ENCODE measurements at places on chromosomes 7 and 10. TPM values are rescaled to one million over a fixed set of nuclear protein-coding genes. Genes with fewer than 3 reads are reported as not detected.
A peak's percentile ranks its signal among the peaks of the same experiment; 100 is the strongest.

DNA sequence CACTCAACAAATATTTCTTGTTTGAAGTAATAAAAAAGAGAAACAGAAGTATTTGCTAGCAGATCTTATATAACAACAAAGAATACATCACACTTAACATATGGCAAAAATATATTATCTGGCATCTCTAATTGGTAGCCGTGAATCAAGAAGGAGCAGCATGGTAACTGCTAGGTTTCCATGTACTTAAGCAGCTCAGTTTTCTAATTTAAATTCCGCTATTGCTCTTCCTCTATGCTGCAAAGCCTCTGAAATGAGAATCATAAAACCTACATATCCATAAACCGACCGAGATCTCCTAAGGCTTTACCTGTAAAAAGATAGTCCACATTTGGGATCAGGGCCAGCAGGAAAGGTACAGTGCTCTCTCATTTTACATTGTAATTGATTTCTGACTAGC lies 76.6 kb upstream of the PTPRZ1 start:
- H3K4me3 ChIP-seq = no peak overlapping the region
- H3K36me3 ChIP-seq = no peaks in the 10 kb centered on the region
- H3K4me1 ChIP-seq = peaks cover 57% of the 10 kb centered on the region

DNA sequence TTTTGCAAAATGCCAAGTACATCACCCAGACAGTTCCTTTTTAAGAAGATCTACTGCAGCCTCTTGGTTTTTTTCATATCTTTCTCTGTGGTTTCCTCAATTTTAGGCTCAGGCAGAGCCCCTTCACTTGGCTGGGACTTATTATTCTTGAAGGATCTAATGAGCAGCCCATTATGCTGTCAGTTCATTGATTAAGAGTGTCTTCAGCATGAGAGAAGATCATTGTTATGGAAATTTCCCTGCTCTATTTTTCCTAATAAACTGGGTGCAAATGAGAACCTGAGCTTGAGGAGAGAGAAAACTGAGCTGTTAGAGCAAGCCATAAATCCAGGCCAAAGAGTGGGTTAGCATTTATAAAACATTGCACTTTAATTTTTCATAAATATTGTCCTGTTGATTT lies 146.5 kb downstream of the SEC23IP start:
- no peaks in the 10 kb centered on the region for H3K27me3 ChIP-seq
- H3K27ac ChIP-seq = no peak overlapping the region
- H3K4me1 ChIP-seq = peaks cover 17% of the 10 kb centered on the region
- H3K4me3 ChIP-seq = no peak overlapping the region
- H3K36me3 ChIP-seq = no peaks in the 10 kb centered on the region

DNA sequence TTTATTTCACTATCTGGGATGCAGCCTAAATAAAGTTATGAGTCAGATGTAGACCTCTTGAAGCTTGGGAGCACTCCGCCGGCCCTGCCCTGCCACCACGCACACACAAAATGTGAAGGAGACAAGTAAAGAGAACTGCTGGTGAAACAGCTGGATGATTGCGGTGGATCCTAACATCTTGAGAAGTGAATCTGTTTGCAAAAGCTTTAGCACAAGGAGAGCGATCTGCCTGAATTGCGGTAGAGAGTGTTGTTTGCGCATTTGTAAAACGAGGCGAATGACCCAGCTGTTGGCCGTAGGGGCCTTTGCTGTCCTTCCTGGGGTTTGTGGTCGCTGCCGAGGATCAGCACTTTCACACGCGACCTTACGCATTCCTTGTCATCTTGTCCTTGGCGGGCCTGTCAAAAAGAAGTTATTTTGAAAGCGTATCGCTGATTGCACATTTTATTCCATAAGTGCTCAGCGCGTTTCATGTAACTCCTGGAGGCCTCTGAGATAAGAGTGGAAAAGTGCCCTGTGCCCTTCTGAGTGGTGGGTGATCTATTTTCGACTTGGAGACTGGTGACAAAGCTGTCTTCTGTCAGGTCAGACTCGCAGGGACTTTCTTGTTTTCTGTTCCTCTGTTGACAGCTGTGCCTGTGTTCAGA lies 40.8 kb downstream of the RBM20 start:
- no peak for DNase-seq
- H3K4me1 ChIP-seq = no peaks in the 10 kb centered on the region
- no peaks in the 10 kb centered on the region for H3K27me3 ChIP-seq
- H3K36me3 ChIP-seq = no peaks in the 10 kb centered on the region
- no peak overlapping the region for H3K4me3 ChIP-seq
- no peak overlapping the region for H3K27ac ChIP-seq

- H3K4me1 ChIP-seq = peaks cover 26% of the 10 kb centered on the region
- no peaks in the 10 kb centered on the region for H3K27me3 ChIP-seq
- no peak overlapping the region for H3K27ac ChIP-seq
Observed at GRCh38 chr7:26105236-26105635, 46.8 kb upstream of the NFE2L3 start.

DNA sequence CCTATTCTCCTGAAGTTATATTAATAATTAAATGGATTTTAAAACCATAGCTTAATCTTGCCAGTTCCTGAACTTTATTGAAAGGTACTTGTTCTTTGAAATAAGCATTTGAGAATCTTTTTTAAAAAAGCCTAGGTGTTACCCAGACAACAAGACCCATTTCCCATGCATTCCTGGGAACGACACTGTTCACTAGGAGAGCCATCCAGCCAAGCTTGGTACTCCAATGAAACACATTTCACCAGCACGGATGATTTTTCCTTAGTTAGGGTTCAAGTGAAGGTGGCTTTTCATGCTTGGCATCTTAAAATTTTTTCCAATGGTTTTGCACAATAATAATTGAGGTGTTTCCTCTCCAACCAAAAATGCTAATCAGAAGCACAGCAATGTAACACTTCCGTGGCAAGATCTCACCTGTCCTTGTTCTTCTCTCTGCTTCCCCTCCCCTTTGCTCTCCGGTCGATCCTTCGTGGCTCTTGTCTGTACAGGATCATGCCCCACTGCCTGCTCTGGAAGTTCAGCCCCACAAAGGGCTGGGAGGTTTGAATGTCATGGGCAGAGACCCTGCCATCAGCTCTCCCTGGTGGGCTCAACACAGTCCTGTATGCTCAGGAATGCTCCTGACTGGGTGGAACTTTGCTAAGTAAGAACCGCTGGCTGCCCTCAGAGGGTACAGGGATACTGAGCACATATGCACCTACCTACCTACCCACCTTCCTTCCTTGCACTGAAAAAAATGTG lies 69.7 kb upstream of the AQP1 start:
- no peaks in the 10 kb centered on the region for H3K4me1 ChIP-seq
- H3K4me3 ChIP-seq = no peak overlapping the region
- no peaks in the 10 kb centered on the region for H3K36me3 ChIP-seq
- H3K27me3 ChIP-seq = no peaks in the 10 kb centered on the region

DNA sequence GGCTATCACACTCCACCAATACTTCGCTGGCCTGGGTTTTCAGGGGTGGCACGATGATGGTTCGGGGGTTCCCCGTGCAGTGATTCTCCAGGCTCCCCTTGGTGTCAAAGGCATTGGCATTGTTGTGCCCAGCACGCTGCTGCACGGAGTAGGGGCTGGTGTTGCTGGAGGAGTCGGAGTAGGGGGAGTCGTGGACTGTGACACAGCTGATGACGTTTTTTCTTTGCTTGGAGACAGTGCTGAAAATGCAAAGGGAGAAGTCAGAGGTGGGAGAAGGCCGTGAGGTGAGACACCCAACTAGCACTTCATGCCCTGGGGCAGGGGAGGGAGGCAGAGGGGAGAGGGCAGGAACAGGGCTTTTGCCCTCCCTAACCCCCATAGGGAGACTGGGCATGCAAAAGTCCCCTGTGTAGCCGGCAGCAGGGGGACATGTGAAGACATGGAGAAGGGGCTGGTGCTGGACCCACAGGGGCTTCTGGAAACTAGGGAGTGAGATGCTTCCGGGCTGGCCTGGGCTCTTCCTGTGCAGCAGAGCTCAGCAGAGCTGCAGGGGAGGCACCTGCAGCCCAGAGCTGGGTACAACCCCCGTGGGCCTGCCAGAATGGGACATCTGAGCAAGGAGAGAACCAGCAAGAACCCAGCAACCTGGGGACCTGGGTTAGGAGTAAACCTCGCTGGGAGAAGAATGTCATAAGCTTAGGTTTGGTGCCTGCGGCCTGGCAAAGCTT lies 60.5 kb downstream of the CLEC2L start:
- H3K36me3 ChIP-seq = no peaks in the 10 kb centered on the region
- no peak overlapping the region for H3K27ac ChIP-seq
- H3K4me1 ChIP-seq = peaks cover 10% of the 10 kb centered on the region

- H3K36me3 ChIP-seq = no peaks in the 10 kb centered on the region
- H3K4me1 ChIP-seq = peaks cover 17% of the 10 kb centered on the region
- no peak overlapping the region for H3K27ac ChIP-seq
- H3K4me3 ChIP-seq = no peak overlapping the region
Observed at GRCh38 chr10:127922675-127923366, 15.9 kb downstream of the PTPRE start.

DNA sequence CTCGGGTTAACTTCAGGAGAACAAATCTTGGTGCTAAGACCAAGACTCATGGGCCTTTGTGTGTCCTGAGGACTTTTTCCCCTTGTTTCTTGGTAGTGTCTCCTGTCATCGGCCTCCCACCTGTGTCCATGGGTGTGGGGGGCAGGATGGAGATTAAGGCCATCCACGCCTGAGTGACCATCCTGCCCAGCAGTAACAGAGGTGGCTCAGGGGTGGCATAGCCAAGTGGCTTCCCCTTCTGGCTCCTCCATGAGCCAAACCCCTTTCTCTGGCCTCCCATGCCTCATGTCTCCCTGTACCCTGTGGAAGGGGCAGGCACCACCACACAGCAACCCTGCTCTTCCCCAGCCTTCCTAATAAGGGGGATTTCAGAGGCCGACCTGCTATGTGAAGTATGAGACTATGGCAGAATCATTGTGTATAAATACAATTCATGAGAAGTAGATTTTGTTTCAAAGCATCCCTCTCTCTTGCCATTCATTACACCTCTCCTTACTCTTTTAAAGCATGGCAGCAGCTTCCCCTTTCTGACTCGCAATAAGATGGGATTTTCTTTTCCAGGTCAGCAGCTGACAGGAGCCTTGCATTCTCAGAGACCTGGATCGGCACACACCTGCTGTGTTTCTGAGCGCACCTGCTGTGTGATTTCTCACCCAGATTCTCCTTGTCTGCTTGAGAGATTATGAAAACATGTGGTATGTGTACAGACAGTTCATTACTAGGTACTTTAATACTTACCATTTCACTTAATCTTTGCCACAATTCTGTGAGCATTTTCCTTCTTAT lies 102.5 kb downstream of the XPNPEP1 start:
- no peak overlapping the region for H3K4me3 ChIP-seq
- DNase-seq = no peak
- no peaks in the 10 kb centered on the region for H3K36me3 ChIP-seq
- H3K4me1 ChIP-seq = no peaks in the 10 kb centered on the region
- no peaks in the 10 kb centered on the region for H3K27me3 ChIP-seq
- H3K27ac ChIP-seq = no peak overlapping the region

- no peaks in the 10 kb centered on the region for H3K4me1 ChIP-seq
- H3K36me3 ChIP-seq = no peaks in the 10 kb centered on the region
- no peak overlapping the region for H3K4me3 ChIP-seq
- peak; percentile 73 for DNase-seq
- H3K27me3 ChIP-seq = peaks cover 46% of the 10 kb centered on the region
- H3K27ac ChIP-seq = no peak overlapping the region
Observed at GRCh38 chr7:149690688-149691446, 82.5 kb downstream of the ZNF467 start.

GRCh38 chr10:47190301-47190700 lies 109.7 kb upstream of the GDF10 start:
- no peak overlapping the region for H3K27ac ChIP-seq
- no peaks in the 10 kb centered on the region for H3K4me1 ChIP-seq
- no peaks in the 10 kb centered on the region for H3K27me3 ChIP-seq
- DNase-seq = no peak

GRCh38 chr10:28211759-28212158 lies 91.1 kb downstream of the MPP7 start:
- H3K4me1 ChIP-seq = no peaks in the 10 kb centered on the region
- DNase-seq = peak; percentile 17
- no peak overlapping the region for H3K4me3 ChIP-seq
- no peaks in the 10 kb centered on the region for H3K36me3 ChIP-seq
- H3K27ac ChIP-seq = no peak overlapping the region

The CFTR gene
- 0.06 TPM for total RNA-seq

The NKX1-2 gene
- total RNA-seq = not detected
